ENCODE measurements at places on chromosomes 7 and 10.

GRCh38 chr7:52799817-52800216, 235.6 kb upstream of the POM121L12 start:
- DNase-seq: no peak

GRCh38 chr10:62919776-62920175, 103.6 kb upstream of the EGR2 start:
- DNase-seq: no peak

- DNase-seq: no peak
Measured at GRCh38 chr10:43322769-43323168, 48.7 kb upstream of the FXYD4 start.

- no peak for DNase-seq
Measured at GRCh38 chr10:17616403-17617030, 657 bp downstream of the HACD1 start.

- no peak for DNase-seq
Measured at GRCh38 chr10:3106928-3107425, 39.6 kb downstream of the PFKP start.

DNA sequence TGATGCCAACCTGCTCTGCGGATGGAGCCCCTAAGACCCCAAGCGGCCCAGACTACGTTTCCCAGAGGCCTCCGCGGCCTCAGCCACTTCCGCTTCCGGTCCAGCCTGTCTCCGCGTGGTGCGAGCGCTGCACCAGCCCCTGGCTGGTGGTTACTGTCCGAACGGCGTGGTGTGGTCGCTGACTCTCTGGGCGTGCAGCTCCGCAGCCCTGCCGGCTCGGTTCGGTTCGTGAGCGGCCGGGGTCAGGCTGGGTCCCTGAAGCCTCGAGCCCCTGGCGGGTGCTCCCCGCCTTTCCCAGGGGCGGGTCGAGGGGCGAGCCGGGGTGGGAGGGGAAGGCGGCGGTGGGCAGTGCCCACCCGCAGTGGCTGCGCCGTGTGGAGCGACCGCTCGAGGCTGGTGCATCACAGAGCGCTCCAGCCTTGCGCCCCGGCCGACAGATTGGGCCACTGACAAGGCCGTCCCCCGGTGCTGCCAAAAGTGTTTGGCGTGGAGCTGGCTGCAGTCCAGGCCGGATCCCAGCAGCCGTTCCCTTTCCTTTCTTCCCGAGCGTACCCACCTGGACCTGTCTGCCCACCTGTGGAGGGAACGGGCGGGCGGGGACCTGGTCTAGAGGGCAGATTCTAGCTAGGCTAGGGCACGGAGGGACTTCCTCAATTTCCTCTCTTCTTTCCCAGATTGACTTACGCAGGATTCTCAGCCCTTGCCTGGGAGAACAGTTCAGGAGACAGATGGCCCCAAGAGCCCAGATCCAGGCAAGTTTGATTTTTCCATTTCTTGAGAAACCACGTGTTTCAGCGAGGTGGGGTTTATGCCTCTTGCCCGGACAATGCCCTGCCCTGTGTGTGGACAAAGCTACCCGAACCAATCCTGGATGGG, at the start of gene ZNF485:
TSS of gene ZNF485 (plus strand) at position 116 of the 876 bp plus-strand sequence. CDS start at position 729, 613 bp downstream.
- DNase-seq: no peak

DNA sequence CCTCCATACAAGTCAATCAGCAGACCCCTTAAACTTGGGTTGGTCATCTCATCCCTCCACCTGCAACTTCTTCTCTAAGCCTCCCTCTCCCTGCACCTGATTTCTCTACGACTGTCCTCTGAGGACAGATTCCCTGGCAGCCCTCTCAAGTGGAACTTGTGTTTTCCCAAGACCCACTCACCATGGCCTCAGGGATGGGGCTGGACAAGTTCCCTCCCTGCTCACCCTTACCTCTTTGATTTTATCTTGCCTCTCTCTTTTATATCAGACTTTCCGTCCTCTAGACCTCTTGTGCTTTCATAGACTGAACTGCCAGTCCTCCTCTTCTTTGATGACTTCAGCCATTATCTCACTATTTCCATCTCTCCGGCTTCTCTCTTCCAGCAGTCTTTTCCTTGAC, 46.2 kb upstream of the ARL4A start:
- DNase-seq: no peak

- no peak for DNase-seq
Measured at GRCh38 chr7:18960725-18961124, 156.7 kb downstream of the TWIST1 start.

DNA sequence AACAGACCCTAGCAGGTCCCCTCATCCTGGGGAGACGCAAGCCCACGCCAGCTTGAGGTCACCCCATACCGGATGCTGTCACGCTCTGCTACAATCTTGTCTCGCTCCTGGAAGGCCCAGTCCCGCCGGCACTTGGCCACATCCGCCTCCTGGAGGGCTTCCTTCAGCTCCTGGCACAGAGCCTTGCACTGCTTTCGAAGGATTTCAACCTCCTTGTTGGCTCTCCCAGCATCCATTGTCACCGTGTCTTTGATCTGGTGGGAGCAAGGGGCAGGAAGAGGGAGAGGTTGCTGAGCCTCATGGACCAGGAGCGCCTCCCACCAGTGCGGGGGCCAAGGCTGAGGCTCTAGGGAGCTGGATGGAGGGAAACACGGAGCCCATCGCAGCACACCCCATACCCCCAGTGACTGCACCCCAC, 90.9 kb downstream of the DLG5 start:
- no peak for DNase-seq

DNA sequence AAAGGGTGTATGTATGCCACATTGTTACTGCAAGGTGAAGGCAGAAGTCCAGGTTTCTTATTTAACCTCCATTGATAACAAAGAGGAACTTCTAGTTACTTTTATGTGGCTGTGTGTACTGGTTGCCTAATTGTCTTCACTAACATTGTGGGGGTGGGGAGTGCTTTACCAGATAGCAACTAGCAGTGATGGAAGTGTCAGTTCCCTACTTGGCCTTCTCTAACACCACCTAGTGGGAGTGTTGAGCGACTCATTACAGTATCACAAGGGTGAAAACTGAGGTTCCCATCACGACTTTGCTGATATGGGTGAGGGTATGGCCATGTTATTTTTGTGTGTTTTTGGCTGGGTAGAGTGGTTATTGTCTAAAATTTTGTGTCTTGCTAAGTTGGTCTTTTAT, 274.4 kb downstream of the THSD7A start:
- no peak for DNase-seq

DNA sequence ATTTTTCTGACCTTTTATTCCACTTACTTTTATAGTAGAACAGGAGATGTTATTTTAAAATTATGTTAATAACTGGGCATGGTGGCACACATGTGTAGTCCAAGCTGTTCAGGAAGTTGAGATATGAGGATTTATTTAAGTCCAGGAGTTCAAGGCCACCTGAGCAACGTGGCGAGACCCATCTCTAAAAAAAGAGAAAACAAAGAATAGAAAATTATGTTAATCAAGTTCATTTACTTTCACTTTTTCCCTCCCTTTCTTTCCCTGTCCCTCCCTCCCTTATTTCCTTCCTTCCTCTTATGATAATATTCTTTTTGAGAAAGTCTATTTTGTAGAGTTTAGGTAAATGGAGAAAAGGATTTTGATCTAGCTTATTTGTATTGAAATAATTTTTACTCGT, 48.9 kb upstream of the HELLS start:
- no peak for DNase-seq

DNA sequence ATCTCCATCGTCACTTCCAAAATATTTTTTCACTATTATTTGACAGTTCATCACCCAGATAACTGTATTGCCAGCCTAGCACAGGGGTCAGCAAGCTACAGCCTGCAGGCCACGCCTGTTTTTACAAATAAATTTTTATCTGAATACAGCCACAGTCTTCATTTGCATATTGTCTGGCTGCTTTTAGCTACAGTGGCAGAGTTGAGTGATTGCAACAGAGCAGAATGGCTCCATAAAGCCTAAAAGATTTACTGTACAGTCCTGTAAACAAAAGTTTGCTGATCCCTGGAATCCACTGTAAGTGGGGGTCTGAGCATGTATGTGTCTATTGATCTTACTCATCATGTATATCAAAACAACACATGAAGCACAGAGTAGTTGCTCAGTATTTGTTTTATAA, 45.9 kb upstream of the GNAI1 start:
- DNase-seq: no peak

DNA sequence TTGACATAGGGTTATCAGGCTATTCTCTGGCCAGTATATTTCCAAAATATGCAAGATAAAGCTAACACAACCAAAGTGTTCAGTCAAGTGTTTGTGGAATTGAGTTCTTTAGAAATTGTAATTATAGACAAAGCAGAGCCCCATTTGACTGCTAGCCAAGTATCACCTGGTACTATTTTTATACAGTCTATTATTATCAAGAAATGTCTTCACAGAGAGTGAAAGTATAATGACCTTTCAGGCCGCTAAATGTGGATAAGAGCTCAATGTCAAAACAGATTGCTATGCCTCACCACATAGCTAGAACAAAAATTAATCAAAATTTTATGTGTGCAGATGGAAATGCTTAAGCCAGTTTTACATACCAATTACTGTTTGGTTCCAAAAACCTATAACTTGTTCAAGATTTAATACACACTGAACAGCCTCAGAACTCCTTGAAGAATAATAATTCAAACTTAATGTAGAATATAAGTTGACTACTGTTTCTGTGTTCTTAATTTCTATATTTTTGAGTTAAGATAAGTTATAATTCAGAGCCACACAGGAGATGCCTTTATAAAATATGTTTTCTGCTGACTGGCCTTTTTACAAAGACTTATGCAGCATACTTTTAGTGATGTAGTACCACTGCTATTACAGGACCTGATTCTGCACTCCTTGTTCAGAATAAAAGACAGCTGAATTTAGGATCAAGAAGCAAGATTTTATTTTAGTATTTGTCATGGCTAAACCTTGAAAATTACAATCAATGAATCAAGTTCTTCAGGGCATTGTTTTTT, 31.0 kb downstream of the PRPS1L1 start:
- no peak for DNase-seq

GRCh38 chr7:43535810-43536585, 46.9 kb upstream of the STK17A start:
- DNase-seq: no peak

DNA sequence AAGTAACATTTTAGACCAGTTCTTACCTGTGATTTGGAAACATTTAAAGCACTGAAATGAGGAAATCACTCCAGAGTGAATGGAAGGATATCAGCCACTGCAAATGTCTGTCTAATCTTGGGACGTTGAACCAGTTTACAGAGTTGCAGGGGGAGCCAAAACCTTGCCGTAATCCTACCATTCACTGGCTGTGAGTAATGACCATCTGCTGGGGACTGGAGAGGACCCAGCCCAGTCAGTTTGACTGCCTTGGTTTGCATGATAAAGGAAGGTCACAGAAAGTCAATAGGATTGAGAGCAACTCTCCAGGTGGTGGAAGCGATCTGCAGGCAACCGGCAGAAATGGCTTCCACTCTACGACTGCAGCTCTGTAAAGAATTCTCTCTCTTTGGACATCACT, 167.2 kb downstream of the AKR1D1 start:
- no peak for DNase-seq

DNA sequence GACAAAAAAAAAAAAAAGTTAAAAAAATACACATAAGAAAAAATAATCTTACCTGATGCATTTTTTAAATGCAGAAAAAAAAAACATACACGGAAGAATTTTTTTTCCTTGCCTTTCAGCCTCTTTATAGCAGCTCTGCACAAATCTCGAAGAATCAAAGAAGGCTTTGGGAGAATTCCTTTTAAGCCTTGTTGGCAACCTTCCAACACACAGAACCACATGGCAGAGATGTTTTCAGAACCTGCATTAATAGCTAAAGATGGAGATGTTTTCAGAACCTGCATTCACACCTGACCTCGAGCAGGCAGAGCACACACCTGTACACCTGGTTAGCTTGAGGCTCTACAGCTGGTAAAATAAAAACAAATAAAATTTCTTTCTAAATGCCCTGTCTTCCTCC, 65.6 kb downstream of the DOCK4 start:
- no peak for DNase-seq

- DNase-seq: no peak
Measured at GRCh38 chr7:132123773-132124172, 452.5 kb downstream of the PLXNA4 start.

- DNase-seq: no peak
Measured at GRCh38 chr10:48946891-48947500, 7.4 kb upstream of the LRRC18 start.

Measured in NCI-H1436 treated with DMSO at 0.1 percent for 48 hours (cell line).